ENCODE measurements at places on chromosomes 2 and 18. TPM values are rescaled to one million over a fixed set of nuclear protein-coding genes. Genes with fewer than 3 reads are reported as not detected.
A peak's percentile ranks its signal among the peaks of the same experiment; 100 is the strongest.

DNA sequence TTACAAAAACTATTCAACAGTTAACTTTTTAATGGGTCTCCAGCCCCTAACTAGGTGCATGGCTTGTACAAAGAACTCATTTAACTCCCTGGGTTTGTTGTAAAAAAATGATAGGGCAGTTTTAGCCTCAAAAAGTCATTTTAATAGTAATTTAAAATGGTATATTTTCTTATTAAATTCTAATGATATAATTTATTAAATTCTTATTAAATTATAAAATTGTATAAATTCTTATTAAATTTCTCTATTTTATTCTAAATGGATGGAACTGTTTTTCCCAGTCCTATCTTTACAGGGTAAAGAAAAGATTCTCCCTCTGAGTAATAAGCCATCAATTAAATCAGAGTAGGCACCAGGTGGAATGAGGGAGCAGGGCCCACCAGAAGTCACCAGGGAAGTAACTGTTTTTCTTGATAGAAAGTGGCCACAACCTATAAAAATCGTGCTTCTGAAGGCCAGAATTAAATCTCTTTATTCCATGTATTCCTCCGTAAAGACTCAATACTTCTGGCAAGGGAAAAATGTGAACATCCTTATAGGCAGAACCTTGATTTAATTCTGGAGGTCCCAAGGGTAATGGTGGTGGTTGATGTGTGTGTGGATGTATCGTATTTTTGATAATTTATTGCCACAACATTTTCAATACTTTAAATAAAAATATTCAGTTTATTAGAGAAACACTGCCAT is 814 bp downstream of the FKBP7 start:
- DNase-seq, result no peak

DNA sequence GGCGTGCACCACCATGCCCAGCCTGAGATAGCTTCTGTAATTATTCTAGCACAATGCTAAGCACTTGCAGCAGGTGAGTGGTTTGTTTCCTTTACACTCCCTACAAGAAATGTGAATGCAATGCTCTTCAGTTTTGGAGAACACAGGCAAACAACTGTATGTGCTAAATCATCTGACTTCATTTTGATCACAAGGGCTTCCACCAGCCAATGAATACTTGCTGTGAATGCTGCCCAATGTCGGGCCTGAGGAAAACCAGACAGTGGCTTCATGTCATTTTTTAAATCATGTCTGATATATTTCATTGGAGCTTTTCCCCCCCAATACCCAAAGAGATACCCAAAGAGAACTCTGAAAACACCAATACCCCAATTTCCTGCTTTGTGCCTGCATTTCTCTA is 155.6 kb upstream of the XPO1 start:
- no peak for DNase-seq

GRCh38 chr2:1922402-1923025 is 178.2 kb upstream of the PXDN start:
- no peak for DNase-seq

DNA sequence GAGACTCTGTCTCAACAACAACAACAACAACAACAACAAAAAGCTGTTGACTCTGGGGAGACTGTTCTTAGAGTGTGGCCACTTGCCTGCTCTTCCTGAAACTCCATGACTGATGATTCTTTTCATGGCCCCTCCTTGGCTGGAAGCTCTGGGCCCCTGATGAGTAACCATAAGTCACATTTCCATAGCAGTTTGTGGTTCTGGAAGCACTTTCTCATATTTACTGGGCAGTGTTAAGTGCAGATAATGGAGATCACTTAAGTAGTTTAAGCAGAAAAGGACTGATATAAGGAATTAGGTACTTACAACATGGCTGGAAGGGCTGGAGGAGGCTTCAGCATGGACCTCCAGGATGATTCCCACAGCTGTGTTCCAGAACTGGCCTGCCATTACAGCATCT is 147.3 kb upstream of the DLX2 start:
- DNase-seq, result peak; percentile 88

Gene TM4SF20
- total RNA-seq, result not detected

Gene SATB2
- total RNA-seq, result 7.8 TPM

Data from M059J (cell line).